H7 (cell line): ENCODE measurements at places on chromosomes 1 and 21.
A peak's percentile ranks its signal among the peaks of the same experiment; 100 is the strongest.

DNA sequence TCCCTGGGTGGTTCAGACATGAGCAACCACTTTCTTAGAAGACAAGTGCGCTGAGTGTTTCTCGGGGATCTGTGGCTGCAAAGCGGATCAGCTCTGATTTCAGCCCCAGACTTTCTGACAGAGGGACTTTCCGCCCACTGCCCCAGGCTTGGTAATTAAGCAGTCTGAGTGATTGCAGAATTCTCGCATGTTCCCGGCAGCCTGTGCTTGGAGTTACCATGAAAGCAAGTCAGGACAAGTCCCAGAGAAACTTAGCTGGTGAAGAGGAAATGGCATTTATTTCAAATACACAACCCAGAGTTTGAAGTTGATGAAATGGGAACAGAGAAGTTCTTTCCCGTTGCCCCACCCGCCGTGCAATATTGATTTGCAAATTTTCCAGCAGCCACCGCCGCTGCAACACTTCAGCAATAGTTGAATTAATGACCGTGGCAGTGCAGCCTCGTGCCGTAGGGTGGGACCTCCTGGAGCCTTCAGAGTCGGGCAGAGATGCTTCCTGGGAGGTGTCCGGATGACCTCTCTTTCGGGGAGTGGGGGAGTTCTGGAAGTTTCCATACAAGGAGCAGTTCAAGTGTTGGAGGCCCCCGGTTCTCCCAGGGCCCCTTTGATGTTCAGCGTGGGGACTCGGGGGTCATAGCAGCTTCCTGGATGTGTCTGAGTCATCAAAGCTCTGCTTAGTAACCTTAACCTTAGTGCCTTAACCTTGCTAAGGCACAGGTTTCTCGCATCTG lies 134.7 kb downstream of the KAZN start:
- peak; percentile 68 for DNase-seq

- peak; percentile 92 for DNase-seq
Observed at GRCh38 chr1:19640363-19641316, 3.5 kb upstream of the NBL1 start.

DNA sequence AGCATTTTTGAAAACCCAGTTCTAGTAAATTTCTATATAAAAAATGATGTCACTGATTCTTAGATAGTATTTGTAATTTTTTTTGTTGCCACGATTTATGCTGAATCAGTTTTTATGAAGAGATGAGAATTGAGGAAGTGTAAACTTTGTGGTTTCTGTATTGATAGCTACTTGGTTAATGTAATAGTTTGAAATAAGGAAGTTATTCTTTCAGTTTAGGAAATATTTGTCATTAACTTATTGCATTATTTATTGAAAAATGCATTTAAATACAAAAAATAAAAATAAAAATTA lies 97.8 kb downstream of the ZFYVE9 start:
- no peak for DNase-seq

GRCh38 chr1:182656842-182657397 lies 27.5 kb downstream of the RGS8 start:
- no peak for DNase-seq

DNA sequence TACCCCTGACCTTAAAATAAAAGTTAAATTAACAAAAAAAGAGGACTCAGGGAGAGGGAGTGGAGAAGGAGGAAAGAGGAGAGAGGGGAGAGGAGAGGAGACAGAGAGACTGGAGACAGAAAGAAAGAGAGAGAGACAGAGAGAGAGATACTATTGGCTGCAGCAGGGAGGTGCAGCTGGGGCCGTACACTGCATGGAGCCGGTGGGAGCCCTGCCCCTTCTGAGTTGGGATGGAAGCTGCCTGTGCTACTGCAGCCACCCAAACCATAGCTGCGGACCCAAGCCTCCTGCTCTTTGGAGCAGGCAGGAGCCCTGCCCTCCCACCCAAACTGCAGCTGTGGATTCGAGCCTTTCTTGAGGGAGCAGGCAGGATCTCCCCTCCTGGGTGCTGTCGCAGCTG lies 32.7 kb upstream of the HP1BP3 start:
- peak; percentile 24 for DNase-seq

GRCh38 chr1:237814319-237814924 lies 76.3 kb downstream of the ZP4 start:
- DNase-seq, result peak; percentile 28

DNA sequence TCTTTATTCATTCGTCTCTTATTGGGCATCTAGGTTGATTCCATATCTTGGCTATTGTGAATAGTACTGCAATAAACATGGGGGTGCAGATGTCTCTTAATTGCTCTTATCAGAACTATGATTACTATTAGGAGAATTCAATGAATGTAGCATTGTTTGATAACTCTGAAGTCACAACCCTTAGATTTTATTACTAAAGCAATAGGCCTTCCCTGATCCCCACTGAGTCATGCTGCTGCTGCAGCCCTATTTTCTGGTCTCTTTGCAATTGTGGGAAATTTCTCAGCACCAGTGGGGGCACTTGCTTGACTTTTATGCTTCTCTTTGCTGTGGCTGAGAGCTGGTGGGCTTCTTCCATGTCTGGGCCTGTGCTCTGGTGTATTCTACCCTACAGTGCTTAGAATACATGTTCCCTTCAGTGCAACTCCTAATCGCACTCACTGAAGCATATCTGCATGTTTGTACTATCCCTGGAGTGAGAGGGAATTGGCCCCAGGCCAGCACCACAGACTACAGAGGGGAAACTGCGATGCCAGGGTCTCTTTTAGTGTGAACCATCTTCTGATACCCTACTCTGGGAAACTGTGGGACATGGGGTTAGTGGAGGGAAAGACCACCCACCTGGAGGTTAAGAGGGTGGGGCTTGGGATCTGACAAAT lies 52.2 kb upstream of the ROR1 start:
- no peak for DNase-seq

DNA sequence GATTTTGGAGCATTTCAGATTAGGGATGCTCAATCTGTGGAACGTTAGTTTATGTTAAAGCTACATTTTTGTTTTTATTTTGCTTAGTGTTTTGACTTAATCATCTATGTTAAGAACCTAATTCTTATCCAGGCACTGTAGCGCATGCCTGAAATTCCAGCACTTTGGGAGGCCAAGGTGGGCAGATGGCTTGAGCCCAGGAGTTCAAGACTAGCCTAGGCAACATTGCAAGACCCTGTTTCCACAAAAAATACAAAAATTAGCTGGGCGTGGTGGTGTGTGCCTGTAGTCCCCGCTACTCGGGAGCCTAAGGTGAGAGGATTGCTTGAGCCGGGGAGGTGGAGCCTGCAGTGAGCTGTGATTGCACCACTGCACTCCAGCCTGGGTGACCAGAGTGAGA lies 23.4 kb downstream of the FNBP1L start:
- DNase-seq, result no peak

DNA sequence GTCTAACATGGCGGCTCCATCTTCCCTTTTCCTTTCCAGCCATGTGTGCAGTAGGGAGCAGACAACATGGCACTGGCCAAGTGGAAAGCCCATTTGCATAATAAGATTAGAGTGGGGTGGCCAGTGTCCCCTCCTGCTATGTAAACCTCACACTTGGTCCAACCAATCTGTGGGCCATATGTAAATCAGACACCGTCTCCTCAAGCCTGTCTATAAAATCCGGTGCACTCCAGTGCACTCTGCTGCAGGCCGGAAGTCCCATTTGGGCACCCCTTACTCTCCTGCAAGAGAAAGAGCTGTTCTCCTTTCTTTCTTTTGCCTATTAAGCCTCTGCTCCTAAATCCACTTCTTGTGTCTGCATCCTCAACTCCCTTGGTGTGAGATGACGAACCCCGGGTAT lies 44.1 kb downstream of the OLFML3 start:
- DNase-seq, result no peak

- DNase-seq, result peak; percentile 72
Observed at GRCh38 chr1:227786673-227787512, 28.6 kb upstream of the PRSS38 start.

DNA sequence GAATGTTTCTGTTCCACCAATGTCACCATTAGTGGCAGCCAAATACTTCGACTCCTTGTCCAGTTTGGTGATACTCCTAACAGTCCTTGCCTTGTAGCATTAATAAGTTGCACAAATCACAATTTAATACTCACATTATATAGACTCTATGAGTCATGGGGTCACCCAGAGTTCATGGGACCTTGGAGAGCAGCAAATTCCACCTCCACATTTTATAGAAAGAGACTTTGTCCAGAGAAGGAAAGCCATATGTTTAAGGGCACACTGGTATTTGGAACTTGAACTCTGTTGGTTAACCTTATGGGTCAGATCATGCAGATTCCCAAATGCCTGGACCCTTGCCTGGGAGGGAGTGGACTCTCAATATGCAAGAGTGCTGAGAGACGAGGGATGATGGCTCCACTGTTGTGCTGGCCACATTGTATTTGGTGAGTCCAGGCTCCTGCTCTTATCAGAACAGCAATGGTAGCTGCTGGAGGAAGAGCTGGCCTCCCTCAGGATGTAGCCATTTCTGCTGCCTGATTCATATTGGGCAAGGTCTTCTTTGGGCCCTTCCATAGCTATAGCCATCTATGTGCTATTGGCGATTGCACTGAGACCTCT lies 30.6 kb downstream of the DNAJC6 start:
- no peak for DNase-seq

- no peak for DNase-seq
Observed at GRCh38 chr1:165629151-165629550, 1.9 kb upstream of the MGST3 start.

DNA sequence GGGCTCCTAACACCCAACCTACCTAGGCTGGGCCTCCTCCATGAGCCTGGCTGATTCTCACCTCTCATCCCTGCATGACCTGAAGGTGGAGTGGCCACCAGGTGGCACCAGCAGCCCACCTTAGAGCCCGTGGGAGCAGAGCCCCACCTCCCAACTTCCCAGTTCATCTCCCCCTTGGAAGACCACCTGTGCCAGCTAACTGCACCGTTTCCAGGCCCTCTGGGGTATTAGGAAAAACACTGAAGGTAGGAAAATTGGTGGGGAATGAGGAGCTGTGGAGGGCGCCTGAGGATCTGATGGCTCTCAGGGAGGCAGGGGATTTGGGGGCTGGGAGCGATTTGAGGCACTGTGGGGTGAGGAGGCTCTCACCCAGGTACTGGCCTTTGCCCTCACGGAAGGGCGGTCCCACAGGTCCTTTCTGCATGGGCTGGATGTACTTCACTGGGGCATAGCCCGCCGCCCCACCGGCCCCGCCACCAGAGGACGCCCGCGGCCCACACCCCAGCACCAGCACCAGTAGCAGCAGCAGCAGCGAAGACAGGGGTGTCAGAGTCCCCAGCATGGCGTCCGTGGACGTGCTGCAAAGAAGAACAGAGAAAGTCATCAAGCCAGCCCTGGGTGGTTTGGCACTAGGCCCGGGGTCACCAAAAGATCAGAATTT lies 11.1 kb downstream of the ADPRS start:
- DNase-seq, result peak; percentile 96

GRCh38 chr1:179126338-179127060 lies 44.6 kb downstream of the TOR3A start:
- DNase-seq, result no peak
